ENCODE measurements at places on chromosomes 13 and 19.

GRCh38 chr19:1754636-1755466 is 1.5 kb downstream of the ONECUT3 start:
- DNase-seq: no peak

GRCh38 chr19:16383584-16384161 is 59.0 kb downstream of the KLF2 start:
- no peak for DNase-seq

GRCh38 chr13:38346764-38347163 is 2.9 kb upstream of the UFM1 start:
- no peak for DNase-seq

DNA sequence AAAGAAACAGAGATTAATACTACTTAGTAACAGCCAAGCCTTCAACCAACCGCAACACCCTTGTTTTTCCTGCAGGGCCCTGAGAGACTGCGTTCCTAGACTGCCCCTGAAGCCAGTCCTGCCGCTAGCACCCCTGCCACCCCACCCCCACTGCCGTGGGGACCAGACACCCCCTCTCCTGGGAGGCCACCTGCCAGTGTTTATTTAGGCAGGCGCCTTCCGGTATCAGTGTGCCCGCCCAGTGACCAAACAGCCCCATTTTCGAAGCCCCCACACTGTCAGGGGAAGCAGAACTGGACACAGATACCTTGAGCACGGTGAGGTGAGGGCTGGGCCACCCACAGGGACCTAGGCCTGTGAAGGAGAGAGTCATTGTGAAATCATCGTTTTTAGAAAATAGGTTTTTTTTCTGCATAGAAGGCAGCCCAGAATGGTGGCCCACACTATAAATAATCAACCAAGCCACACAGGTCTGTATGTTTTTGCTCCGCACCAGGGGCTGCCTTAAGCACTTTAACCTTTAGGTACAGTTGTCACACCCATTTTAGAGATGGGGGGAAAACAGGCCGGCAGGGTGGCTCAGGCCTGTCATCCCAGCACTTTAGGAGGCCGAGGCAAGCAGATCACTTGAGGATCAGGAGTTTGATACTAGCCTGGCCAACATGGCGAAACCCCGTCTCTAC is 3.5 kb upstream of the TLE5 start:
- no peak for DNase-seq

GRCh38 chr13:20782116-20782708 is 8.5 kb upstream of the EEF1AKMT1 start:
- no peak for DNase-seq

Data from activated CD4-positive, alpha-beta T cell treated with anti-CD3 and anti-CD28 coated beads for 24 hours (primary cell).